ENCODE measurements at places on chromosomes 12 and 14. TPM values are rescaled to one million over a fixed set of nuclear protein-coding genes. Genes with fewer than 3 reads are reported as not detected.

Gene KRT6C
- polyA plus RNA-seq: not detected

Gene ALDH2
- 97.9 TPM for polyA plus RNA-seq

Gene C12orf50
- 0.21 TPM for polyA plus RNA-seq

Gene SIX1
- polyA plus RNA-seq: 12.4 TPM

Gene SLC41A2
- polyA plus RNA-seq: 4.3 TPM

Gene ADSS1
- polyA plus RNA-seq: 12.6 TPM

Gene DBX2
- polyA plus RNA-seq: 0.08 TPM

Gene PTPRR
- 0.95 TPM for polyA plus RNA-seq

Gene MSI1
- polyA plus RNA-seq: 15.5 TPM

DNA sequence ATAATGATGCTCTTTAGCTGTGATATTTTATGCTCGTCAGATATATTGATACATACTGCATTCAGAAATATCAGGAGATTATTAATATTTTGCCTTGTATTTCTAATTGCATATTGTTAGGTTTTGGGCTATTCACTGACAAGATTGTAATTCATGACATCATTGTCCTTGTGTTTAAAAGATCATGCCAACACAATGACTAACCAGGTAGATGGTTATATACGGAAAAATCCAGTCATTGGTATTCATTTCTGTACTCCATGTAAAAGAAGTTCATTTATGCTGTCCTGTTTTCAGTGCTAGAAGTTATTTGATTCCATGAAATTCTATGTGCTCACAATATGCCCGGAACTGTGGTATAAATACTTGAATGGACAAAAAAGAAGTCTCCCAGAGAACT lies 107.5 kb downstream of the KITLG start:
- no peak for DNase-seq

DNA sequence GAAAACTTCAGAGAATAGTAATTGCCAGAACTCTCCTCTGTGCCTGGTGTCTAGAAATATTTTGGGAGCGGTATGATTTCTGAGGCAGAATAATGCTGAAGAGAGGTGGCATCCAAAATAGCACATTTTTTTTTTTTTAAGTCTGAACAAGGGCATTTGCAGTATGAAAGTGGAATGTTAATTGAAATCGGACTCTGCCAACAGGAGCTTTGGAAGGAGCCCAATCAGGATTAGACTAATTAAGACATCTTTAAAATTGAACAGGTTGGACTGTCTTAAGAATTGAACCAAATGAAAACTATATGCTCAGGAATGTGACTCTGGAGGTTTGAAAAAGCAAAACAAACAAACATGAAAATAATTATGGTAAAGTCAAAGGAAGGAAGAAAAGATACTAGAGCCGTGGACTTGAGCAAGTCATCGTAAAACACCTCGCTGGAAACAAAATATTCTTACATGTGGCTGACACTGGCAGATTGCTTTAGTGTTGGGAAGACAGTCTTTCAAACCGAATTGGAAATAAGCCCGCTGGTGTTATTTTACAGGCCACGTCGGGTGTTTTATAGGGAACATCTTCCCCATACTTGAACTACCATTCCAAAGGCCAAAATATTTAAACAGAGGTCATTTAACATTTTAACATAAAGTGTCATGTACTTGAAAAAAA lies 436.3 kb downstream of the VRK1 start:
- no peak for DNase-seq

- DNase-seq: no peak
These were observed 64.8 kb upstream of the TMEM260 start for GRCh38 chr14:56514663-56515371.

DNA sequence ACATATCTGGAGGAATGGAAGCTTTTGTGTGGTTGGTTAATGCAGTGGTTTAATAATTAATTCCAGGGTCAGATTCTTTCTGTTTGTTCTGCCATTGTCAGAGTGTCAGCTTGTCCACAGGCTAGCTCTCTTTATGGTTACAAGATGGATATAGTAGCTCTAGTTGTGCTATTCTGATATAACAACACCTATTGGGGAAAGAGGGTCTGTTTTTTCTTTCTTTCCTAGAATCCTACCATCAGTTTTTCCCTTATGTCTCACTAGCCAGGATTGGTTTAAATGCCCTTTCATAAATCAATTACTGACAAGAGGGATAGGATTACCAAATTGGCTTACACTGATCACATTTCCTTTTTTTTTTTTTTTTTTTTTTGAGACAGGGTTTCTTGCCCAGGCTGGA lies 27.8 kb downstream of the CNOT2 start:
- peak; percentile 25 for DNase-seq

- DNase-seq: no peak
These were observed 198.7 kb downstream of the EFCAB11 start for GRCh38 chr14:89755816-89756215.

DNA sequence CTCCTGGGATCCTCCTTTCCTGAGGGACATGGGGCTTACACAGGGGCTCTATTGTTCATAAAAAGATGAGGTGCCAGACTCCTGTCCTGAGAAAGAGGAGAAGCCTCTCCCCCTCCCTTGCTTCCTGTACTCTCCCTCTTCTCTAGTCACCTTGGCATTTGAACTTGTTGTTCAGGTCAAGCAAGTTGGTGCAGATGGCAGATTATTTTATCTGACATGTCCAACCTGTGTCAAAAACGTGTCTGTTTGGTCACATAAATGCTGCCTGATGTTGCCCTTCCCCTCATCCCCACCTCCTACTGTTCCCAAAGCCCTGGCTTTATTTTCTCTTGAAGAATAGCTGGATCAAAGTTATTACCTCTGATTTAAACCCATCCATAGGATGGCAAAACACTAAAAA lies 154.8 kb downstream of the TMX1 start:
- no peak for DNase-seq

DNA sequence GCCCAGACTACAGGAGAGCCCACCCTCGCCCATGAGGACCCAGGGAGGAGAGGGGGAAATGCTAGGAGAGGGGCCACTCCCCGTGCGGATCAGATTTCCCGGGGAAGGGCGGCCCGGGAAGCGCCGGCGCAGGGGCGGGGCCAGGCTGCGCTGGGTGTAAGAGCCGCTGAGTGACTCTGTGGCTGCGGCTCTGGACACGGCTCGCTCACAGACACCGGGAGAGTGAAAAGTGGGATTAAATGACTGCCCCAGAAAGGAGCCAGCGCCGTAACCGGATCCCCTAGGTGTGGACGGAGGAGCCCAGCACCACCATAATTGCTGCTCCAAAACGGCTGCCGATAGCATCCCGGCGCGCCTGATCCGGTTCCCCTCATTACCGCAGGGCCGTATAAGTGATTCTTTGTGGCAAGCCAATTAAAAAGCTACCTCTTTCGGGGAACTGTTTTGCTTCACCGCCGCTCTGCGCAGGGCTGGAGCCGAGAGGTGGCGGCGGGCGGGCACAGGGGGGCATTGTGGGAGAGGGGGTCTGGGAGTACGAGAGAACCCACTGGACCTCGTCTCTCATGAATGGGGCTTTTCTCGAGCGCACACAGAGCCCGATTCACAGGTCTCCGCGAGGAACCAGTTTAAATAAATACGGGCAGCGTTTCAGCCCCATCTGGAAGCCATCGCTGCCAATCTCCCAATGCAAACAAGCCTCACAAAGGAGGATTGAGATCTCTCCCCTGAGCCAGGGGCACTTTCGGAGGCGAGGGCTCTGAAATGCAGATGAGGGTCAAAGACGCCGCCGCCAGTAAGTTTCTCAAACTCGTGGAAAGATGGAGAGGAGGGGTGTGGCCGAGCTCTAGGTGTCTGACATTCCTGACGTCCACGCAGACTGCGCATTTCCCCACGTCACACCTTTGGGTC lies 2.5 kb downstream of the COL2A1 start:
- peak; percentile 43 for DNase-seq

- no peak for DNase-seq
These were observed 42.9 kb downstream of the FERMT2 start for GRCh38 chr14:52907949-52908348.

DNA sequence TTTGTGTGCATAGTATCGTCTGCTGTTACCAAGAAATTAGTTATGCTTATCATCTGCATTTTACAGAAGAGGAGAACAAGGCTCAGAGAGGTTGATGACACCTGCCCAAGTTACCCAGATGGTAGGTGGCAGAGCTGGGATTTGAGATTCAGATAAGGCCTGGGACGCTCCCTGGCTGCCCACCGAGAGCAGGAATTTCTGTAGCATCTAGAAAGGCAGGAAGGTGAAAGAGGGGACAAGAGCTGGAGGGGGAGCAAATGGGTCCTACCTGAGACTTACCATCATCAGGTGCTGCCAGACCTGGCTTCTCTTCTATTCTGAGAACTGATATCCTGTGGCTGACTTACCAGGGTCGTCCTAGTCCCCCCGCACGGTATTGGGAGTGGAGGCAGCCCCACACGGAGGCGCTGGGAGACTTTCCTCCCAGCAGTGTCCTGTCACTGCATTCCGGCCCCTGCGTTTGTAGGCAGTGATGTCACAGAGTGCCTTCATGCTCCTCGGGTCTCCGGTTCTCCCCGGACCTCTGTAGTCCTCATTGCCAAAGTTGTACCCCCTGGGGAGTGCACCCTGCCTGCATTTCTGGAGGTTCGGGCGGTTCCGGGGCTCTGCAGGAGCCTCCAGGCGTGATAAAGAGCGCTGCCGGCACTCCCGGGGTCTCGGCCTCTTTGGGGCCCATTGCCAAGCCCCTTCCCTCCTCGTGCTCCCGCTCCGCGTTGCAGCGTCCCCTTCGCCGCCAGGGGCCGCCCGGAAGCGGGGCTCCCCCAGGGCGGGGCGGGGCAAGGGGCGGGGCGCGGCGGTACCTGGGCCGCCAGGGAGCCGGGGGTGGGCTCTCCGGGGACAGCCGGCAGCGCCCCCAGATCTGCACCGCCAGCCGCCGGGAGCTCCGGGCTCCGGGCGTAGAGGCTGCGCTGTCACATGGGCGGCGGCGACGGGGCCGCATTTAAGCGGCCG lies at the start of gene CABP1:
TSS of gene CABP1 (plus strand) at position 856 of the 951 bp plus-strand sequence. CDS start at position 916, 60 bp downstream.
- DNase-seq: no peak

DNA sequence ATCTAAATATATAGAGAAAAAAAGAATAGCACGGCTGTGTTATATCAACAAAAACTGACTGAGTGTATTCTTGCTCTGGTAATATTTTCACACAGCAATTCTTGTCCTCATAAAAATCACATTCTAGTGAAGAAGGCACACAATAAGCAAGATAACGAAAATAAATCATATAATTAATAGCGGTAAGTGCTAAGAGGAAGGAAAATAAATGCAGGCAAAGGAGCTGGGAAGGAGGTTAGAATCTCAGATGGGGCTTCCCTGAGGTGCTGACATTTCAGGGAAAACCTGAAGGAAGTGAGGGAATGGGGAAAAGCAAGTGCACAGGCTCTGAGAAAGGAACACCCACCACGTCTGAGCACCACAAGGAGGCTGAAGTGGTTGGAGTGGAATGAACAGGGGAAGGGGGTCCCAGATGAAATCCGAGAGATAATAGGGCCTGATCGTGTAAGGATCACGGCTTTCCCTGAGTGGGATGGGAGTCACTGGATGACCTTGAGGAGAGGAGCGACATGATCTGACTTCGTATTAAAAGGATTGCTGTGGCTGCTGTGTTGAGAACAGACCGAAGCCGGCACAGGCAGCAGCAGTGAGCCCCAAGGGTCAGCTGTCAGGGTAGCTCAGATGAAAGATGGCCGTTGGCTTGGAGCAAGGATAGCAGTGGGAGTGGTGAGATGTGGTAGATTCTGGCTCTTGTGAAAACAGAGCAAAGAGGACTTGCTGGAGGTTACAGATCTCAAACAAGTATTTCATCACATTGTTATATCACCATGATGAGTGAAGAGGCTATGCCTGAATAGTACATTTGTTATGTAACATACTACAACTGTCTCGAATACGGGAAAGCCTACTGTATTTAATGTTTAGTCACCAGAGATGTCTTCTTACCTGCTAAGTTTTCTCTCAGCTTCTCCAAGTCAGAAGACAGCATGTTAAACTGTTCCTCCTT lies 67.1 kb upstream of the VPS33A start:
- DNase-seq: no peak

GRCh38 chr12:132327336-132328171 lies 1.8 kb downstream of the GALNT9 start:
- DNase-seq: no peak

DNA sequence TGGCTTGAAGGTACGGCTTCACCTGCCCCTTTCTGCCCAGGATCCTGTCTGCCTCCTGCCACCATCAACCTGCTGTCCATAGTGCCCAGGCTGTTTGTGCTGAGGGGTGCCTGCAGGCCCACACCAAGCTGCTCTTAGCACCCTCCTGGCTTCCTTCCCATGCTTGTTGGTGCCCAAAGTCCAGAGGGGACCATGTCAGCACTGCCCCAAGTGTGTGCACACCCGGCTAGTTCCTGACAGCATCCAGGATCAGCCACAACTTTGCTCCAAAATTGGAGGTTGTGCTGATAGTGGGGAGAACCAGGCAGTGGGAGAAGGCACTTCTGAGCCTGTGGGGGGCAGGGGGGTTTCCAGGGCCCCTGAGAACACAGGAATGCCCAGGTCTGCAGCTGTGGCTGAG lies 44.5 kb upstream of the PRPF39 start:
- no peak for DNase-seq

DNA sequence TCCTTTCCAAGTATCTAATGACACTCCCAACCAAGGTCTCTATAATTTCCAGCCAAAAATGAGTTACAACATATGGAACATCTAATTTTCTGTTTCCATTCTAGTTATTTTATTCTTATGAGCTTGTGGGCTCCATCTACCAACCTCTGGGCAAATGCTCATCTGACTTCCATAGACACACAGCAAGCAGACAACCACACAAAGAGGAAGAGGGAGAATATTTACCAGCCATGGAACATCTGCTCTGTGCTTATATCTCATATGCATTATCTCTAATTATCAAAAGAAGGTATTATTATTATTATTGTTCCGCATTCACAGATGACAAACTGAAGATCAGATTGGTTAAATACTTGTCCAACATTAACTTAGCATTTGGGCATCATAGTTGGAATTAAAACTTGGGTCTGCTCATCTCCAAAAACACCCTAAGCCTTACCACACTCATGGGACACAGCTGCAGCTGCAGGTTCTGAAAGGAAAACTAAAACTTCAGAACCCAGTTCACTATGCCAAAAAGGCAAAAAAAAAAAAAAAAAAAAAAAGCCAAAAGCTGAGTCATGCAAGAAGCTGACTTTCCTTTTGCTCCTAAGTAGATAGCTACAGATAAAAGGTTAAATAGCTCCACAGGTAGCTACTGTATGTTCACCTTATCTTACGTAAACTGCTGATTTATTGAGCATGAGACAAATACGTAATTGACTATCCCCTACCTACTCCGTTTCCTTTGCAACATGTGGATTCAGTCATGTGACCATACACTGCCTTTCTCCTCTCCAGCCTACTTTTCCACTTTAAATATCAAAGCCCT lies 23.6 kb upstream of the TCL1B start:
- DNase-seq: no peak

GRCh38 chr12:45326358-45326975 lies 110.6 kb downstream of the ANO6 start:
- no peak for DNase-seq

GRCh38 chr12:104721039-104721405 lies 237.1 kb downstream of the SLC41A2 start:
- DNase-seq: no peak

- no peak for DNase-seq
These were observed 6.8 kb upstream of the LHX5 start for GRCh38 chr12:113478351-113479011.

DNA sequence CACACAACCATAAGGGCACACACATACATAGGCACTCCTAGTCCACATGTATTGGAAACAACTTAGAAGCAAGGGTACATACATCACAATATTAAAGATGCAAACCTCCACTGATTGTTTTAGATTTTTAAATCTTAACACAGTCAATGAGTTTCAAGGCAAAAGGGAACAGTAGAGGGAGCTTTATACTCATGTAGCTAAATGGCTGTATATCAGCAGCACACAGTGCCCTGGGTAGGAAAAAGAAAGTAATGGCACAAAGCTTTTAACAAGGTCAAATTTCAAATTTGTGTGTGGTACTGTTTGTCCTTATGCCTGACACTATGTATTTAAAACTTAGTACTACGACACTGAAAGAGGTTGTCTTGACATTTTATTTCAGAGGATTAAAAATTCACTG lies 262.0 kb downstream of the MED13L start:
- no peak for DNase-seq
